ENCODE measurements at places on chromosomes 5 and 9. TPM values are rescaled to one million over a fixed set of nuclear protein-coding genes. Genes with fewer than 3 reads are reported as not detected.

DNA sequence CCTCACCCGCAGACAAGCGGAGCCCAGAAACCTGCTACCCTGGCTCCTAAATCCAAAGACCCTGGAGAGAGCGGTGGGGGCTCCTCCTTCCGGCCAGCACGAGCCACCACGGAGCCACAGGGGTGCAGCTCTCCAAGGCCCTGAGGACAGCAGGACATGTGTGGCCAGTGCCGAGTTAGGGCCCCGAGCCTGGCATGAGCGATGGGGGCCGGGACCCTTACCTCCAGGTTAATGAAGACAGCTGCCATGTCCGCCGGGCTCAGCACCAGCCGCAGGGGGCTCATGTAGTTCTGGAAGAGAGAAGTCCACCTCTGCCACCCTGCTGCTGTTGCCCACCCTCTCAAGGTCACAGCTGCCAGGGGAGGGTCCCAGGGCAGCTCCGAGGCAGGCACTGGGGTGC is 68.9 kb upstream of the SARDH start:
- no peak for DNase-seq

The CTXN3 gene
- not detected for total RNA-seq

GRCh38 chr5:36152324-36153297 is 700 bp downstream of the SKP2 start:
- DNase-seq: no peak

GRCh38 chr5:171355302-171355724 is 32.3 kb upstream of the NPM1 start:
- peak; percentile 44 for DNase-seq

The SPDL1 gene
- total RNA-seq: 3.2 TPM

The SLC6A3 gene
- not detected for total RNA-seq

The ARSI gene
- not detected for total RNA-seq

- DNase-seq: no peak
Measured at GRCh38 chr9:119272500-119273211, 96.6 kb downstream of the BRINP1 start.

The PCDHB13 gene
- 0.06 TPM for total RNA-seq

DNA sequence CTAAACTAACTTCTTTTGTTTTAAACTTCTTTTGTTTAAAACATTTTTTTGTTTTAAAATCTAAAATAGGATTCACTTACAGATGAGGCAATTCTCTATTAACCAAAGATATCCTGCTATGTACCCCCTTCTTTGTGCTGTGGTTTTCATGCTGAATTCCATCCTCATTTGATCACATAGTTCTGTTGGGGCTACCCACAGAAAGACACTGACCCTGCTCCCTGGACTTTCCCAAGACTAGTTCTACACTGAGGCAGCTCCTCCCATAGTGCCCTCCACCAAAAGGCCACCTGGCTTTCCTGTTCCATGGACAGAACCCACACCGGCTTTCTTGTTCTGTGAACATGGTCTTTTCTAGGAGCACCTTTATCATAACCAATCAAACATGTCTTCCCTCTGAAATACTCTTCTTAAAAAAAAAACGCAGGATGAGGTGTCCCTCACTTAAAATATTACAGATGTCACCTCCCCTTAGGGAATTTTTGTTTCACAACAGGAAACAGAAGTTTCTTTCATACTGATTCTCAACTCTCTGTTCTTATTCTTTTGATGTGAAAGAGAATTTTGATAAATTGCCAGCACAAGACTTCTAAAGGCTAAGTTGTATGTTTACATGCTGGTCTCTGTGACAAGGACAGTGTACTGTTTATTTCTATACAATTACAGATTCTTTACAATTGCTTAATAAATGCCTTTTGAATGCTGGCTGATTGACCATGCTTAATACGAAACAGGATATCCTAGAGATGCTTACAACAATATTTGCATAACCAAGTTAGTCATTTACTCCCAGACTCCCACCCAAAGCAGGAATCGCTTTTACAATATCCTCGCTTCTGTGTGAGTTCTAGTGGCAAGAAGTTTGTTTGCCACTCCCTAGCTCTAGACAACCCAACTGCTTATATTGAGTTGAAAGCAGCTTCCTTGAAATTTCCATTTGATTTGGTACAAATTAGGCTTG is 300.4 kb downstream of the DTWD2 start:
- no peak for DNase-seq

- no peak for DNase-seq
Measured at GRCh38 chr5:33379757-33380156, 61.0 kb upstream of the TARS1 start.

GRCh38 chr9:130459941-130460669 is 15.3 kb downstream of the ASS1 start:
- no peak for DNase-seq

GRCh38 chr5:32230356-32231099 is 56.4 kb upstream of the GOLPH3 start:
- DNase-seq: no peak

The FAM151B gene
- total RNA-seq: 0.53 TPM

GRCh38 chr5:56309262-56309826 is 76.2 kb upstream of the ANKRD55 start:
- no peak for DNase-seq

- no peak for DNase-seq
Measured at GRCh38 chr5:134188092-134188491, 11.3 kb upstream of the SKP1 start.

The GZMA gene
- total RNA-seq: 86.0 TPM

DNA sequence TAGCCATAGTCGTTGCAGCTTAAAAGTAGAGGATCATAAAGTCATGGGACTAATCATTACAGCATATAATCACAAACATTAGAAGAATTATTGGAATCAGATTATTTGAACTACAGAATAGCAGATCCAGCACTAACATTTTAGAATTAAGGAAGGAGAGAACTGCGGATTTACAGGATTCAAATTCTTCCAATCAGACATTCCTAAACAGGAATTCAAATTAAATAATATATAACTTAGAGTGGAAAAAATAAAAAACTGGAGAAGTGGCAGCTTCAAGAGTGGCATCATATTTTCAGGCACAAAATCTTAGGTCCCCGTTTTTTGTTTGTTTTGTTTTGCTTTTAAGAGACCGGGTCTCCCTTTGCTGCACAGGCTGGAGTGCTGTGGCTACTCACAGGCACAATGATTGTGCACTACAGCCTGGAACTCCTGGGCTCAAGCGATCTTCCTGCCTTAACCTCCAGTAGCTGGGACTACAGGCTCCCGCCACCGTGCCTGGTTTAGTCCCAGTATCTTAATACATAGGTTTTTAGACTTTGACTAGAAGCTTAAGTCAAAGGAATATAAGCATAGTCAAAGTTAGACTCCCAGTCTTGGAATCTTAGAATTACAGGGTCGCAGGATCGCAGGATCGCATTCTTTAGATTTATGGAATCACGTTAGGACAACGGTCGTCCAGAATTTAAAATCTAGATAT is 2.1 kb upstream of the FOXE1 start:
- DNase-seq: no peak

DNA sequence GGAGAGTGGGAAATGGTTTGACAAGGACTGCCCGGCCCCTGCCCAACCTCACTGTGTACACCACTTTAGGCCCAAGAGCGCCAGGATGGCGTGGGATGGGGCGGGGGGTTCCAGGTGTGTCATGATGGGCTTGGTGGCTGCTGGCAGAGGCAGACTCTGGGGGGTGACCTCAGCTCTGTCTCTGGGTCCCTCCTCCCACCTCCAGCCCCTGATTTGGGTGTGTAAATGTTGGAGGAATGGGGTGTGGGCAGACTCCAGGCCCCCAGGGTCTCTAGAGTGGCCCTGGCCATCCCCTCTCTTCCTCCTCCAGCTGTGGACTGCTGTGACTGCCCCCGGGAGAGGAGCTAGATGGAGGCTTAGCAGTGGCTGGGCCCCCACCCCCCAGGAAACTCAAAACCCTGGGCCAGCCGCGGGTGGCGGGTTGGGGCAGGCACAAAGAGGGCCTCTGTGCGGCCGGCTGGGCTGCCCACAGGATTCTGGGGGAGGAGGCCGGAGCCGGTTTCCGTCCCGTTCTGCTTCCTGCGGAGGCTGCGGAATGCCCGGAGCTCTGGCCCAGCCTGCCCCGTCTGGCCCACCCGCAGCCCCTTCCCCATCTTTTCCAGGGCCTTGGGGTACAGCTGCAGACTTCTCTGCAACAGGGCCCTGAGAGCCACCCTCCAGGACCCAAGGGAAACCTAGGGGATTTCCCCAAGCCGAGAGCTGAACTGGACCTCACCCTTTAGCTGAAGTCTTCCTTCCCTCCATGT is 23.1 kb downstream of the CXXC5 start:
- DNase-seq: no peak

The JAK2 gene
- 16.2 TPM for total RNA-seq

The ARID3C gene
- not detected for total RNA-seq

DNA sequence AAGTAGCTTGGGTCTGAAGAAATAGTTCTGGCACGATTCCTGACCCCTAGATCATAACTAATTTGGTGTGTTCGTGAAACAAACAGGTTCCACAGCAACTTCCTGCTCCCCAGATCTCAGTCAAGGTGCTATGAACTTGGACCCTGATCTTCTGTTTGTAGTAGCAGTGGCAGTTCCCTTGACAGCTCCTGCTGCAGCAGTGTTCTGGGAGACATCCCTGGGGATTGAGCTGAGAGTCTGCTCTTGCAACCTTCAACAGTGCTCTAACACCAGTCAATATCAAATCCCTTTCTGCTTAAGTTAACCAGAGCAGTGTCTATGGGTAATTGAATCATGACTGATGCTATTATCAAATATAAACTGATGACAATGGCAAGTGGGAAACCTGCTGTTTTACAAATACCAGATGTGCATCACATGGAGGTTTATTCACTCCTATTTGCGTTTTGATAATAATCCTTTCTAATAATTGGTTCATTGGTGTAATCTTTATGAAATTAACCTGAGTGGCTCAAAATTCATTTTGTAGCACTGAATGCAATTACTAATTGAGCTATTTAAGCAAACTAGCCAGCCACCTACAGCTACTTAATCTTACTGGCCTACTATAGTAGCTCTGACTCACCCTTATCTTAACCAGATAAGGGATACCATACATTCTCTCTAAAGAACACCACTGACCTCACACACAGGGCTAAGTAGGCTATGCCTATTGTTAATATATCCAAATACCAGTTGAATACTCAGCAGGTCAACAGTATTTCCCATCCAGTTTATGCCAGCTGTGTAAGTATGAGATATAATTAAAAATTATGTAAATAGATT is 21.9 kb downstream of the KDM4C start:
- DNase-seq: no peak

GRCh38 chr9:136590821-136591752 is 45.2 kb upstream of the NOTCH1 start:
- DNase-seq: no peak

DNA sequence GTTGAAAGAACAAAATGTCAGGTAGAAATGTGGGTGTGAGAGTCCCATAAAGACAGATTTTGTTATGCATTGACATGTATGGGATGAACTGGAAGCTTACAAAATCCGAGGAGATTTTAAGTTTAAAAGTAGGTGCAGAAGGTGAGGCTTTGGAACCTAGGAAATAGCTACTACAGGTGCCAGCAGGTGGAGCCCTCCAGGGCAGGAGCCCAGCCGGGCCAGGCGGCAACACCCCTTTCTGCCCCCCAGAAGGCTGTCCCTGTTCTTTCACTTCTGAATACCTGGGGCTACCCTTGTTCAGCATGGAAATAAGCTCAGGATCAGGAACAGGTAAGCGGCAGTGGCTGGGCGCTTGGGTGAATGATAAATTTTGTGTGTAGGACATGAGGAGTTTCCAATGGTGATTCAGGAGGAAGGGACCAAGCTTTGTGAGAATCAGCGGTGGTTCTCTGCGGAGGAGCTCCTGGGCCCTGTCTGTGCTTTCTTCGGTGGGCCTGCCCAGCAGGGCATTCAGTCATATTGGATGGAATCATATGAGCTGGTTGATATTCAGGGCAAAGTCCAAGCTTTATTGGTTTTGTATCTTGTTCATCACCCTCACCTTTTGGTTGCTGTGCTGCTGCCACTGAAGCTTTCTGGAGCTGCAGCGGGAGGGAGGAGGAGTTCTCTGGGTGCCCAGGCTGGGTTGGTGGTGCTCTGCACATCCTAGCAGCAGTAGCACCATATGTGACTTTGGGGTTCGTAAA is 12.3 kb downstream of the PCBD2 start:
- no peak for DNase-seq

DNA sequence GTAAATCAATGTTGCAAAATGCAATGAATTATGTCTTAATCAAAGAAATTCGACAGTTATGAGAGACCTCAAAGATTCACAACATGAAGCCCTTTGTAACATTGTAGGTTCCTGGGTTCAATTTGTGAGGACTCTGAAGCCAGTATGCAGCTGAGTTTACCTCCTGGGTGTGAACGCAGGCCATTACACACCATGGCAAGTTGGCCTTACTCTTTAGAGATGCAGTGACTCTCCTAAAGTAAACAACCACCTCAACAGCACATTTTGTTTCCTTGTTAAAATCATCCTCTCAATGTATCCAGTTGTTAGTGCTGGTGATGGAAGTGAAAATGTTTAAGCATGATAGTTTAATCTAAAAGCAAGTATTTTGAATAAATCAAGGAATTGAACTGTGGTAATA is 73.8 kb downstream of the JAKMIP2 start:
- no peak for DNase-seq

The OR1Q1 gene
- not detected for total RNA-seq

GRCh38 chr5:39254671-39255070 is 35.3 kb upstream of the FYB1 start:
- no peak for DNase-seq

DNA sequence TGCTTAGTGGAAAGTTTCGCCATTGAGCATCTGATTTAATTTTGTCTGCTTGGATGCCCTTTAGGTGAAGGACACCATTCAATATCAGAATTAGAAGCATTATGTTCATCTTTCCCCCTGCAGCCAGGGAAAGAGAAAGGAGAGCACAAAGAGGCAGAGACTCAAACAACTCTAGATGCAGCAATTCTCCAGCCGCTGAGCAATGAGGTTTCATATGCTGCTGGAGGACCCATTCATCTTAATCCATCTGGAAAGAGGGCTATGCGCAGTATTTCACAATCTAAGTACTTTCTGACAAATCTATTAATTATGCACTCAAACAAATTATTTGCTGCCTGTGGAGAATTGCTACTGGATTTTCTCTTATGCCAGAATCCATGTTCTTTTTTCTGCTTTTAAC is 527.0 kb upstream of the TUSC1 start:
- DNase-seq: no peak

DNA sequence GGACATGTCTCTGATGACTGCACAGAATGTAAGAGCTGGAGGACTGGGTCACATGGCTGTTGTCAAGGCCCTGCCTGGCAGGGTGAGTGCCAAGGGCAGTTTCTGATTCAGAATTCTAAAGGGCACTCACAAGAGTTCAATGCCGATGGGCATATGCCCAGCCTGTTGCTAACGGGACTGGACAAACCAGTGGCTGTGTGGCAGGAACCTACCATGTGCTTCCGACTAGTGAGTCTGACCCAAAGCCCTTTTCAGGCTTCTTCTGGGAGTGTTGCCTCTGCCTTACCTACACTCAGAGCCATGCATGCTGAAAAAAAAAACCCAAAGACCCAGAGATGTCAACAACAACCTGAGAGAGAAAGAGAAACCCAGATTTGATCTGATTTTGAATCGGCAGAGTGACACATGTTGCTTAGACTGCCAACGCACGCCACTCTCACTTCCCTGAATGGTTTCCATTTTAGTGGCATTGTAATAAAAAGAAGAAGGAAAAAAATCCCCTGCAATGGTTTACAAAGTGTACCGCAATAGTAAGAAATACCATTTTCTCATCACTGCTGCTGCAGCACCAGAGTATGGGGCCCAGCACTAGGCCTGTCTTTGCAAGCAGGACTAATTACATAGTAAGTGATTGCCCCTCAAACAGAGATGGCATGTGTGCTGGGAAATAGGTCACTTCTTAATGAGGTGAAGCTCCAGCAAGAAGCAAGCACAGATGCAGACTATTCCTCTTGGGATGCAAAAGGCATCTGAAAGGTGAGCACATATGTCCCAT is 194.3 kb downstream of the PALM2AKAP2 start:
- no peak for DNase-seq

The CCNI2 gene
- 11.0 TPM for total RNA-seq

- DNase-seq: no peak
Measured at GRCh38 chr5:38807570-38808483, 38.0 kb upstream of the OSMR start.

The AGXT2 gene
- not detected for total RNA-seq
